ENCODE measurements at places on chromosomes 1 and 21.
A peak's percentile ranks its signal among the peaks of the same experiment; 100 is the strongest.

DNA sequence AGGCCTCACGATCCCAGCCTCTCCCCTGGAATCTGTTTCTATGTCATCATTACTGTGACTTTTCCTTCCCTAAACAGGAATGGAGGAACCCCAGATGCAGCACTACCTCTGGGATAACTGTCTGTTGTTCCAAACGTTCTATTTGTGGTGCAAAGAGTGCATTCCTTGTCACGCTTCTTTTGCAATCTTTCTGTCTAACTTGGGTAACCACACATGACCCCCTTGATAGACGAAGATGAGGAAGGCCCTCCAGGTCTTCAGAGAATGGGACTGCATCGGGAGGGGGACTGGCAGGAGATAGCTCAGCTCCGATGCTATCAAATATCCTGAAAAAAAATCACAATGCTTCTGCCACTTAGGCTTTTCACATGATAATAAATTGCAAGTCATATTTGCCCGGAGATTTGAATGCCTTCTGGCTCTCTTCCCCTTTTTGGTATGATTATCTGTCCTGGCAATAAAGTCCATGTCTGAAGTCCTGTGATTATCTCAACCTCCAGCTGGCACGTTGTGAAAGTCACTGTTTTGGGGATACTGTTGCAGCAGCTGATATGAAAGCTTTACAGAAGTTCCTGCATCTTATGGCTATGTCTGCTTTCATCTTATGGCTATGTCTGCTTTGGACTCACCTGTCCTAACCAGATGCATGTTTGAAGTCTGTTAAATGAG is 148.7 kb upstream of the LMO4 start:
- no peak for DNase-seq

DNA sequence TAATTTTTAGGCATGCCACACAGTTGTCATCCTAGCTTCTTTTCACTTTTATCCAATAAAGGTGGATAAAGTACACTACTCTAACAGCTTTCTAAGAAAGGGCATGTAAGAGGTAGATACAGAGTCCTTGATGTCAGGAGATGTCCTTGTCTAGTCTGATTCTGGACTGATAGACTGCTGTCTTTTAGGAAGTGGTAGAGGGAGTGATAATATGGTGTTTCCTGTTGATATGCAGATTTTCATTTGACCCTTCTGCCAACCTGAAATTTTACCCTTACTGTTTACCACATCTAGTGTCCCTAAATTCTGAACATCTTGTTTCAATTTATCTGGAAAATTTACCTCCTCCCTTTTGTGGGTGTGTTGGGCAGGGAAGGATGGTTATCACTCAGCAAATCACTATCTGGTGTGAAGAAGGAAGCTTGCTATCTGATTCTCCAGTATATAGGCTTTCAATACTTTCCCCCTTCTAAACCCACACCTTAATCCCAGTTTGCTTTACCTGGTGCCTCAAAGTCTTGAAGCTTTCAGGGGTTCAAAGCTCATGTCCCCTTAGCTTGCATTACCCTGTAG is 354.9 kb upstream of the SNX7 start:
- DNase-seq, result no peak

GRCh38 chr1:162722036-162722435 is 68.5 kb upstream of the HSD17B7 start:
- no peak for DNase-seq

DNA sequence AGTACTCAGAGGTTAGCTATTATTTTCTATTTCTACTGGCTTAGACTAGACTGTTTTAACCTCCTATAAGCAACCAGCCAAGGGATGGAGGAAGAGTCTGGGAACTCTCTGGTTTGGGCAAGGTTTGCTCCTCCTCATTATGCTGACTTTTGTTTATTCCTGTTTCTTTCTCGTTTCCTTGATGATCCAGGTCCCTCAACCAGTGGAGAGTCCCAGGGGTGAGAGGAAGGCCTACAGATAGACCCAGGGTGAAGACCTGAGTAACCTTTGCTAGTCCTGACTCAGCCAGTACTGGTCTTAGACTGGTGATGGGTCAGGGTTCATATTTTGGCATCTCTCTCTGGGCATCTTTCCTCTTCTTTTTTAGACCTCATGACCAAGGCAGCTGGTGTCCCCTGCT is 5.4 kb downstream of the TUFT1 start:
- DNase-seq, result no peak

- DNase-seq, result no peak
Observed at GRCh38 chr1:72526926-72527325, 244.6 kb upstream of the NEGR1 start.

GRCh38 chr1:10509809-10510509 is 35.2 kb downstream of the PEX14 start:
- DNase-seq, result no peak

DNA sequence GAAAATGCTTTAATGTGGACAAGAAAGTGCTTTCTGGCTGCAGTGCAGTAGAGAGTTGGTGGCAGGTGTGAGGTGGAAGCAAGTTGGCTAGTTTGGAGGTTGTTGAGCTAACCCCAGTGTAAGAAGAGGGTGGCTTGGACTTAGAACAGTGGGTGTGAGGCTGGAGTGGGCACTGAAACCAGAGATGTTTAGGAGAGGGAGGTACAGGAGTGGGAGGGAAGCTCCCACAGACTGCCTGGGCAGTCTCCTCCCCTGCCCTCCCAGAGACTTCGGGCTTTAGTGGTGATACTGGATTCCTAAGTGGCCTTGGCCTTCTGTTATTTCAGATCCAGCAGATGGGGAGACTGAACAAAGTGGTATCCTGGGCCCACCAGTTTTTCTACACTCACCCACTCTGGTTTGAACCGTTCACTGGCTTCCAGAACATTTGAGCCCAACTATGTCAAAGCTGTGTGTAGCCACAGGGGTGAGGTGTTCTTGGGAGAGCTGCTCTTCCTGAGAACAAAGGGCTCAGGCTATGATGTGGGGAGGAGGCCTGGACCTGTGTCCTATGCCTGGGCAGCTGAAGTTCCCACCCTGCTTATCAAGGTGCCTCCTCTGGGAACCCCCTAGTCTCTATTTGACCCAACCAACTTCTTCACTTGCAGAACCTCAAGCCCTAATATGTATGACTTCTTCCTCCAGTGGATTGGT is 19.9 kb upstream of the CYP4A11 start:
- no peak for DNase-seq

GRCh38 chr1:40782371-40782956 is 1.1 kb upstream of the KCNQ4 start:
- DNase-seq, result no peak

DNA sequence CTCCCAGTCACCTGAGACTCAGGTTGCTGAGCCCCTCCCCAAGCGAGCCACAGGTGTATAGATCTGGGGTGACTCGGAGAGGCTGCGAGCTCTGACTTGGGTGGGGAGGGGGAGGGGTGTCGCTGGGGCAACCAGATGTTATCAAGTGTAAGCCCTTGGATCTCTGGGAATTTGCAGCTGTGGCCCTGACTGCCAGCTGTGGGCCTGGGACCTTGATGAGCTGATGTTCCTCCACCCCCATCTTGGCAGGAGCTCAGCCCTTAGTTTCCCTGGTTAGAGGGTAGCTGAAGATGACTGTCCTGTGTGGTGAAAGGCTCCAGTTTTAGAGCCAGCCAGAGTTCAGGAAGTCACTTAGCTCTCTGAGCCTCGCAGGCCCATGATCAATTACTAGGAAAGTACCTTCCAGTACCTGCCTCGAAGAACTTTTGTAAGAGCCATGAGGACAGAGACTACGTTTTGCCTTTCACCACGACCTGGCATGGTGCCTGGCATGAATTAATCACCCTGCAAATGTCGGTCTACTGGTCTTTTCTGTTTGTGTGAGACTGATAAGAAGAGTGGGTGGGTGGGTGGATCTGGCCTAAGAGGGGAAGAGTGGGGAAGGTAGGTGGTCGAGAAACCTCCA is 55.8 kb downstream of the YARS1 start:
- DNase-seq, result peak; percentile 61

- DNase-seq, result no peak
Observed at GRCh38 chr21:16310176-16310575, 580.4 kb downstream of the USP25 start.

DNA sequence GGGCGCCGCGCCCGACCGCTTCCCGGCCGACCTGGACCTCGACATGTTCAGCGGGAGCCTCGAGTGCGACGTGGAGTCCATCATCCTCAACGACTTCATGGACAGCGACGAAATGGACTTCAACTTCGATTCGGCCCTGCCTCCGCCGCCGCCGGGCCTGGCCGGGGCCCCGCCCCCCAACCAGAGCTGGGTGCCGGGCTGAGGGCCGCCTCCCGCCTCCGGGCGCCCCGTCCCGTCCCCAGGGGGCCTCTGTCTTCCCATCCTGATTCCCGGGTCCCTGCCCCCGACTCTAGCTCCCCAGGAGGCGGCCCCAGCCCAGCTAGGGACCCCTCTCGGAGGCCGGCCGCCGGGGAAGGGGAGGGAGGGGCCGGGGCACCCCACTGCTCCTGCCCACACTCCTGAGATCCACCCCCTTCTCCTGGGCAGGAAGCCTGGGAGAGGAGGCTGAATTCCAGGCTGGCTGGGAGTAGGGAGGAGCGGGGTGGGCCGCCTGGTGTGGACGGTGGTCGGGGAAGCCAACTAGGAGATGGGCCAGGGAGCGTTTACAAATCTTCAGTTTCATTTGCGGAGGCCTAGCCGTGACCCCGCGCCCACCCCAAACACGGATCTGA is 21.4 kb downstream of the FOXO6 start:
- peak; percentile 46 for DNase-seq

DNA sequence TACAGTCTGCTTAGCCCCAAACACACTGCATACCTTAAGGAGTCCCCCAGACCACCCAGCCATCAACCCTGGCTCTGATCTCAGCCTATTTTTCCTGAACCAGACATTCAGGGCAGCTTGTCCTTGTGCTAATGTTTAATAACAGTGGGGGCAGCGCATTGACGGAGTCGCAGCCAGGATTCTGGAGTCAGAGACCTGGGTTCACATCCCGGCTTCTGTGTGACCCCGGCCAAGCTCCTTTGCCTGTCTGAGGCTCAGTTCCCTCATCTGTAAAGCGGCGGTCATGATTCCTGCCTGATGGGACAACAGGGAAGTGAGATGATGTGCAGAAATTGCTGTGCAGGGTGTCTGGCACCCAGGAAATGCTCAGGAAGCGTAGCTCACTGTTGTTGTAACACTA is 63.1 kb downstream of the MATN1 start:
- DNase-seq, result no peak

DNA sequence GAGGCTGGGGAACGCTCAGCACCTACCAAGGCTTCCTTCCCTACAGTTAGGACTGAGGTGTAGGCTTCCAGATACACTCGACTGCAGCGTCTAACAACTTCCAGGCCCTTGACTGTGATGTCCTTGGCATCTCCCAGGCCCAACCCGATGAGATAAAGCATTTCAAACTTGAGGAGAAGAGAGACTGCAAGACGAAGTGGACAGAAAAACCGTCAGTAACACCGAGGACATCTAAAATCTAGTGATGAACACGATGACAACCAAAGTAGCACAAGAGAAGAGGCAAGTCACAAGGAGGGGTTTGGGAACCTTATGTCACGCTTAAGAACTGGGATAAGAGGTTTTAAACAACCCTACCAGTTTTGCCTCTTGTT is 314 bp downstream of the DPH5 start:
- peak; percentile 3 for DNase-seq

DNA sequence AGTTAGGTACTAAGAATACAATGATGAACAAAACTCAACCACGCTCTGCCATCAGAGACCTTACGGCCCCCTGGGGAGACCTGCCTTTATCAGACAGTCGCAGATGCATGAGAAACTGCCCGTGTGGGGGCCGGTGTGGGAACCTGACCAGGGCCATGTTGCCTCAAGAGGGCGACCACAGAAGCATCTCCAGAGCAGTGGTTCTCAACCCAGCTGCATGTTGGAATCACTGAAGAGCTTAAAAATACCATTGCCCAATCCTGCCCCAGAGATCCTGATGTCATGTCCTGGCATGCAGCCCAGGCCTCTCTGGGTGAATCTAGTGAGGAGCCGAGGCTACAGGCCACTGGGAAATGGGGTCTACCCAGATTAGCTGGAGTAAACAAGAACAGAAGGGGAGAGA is 108.7 kb downstream of the PRDM2 start:
- DNase-seq, result no peak

GRCh38 chr1:88877382-88877825 is 14.0 kb downstream of the GTF2B start:
- peak; percentile 28 for DNase-seq

DNA sequence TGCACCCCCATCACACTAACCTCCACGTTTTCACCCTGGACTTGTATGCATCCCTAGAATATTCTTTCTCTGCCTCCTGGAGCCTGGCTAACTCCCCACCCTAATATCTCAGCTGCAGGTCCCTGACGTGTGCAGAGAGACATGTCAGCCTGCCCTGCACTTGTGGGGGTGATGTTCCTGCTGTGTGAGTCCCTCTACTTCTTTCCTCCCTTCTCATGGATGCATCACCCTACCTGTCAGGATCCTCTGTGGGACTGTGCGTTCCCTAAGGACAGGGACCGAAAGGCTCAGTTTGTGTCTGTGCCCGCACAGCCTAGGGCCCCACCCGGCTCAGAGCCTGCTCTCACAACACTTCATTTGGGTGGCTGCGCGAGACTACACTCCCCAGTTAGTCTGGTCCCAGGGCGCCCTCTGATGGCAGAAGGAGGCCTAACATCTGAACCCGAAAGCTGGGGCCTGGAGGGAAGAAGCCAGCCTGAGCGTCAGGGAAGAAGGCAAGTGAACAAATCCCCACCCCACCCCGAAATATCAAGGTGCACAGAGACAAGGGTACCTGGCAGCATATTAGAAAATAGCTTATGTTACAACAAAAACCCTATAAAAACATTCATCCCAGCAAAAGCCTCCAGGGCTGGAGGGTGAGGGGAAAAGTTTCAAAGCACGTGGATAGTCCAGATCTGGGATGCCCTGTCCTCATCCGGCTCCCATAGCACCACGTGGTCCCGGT is 3.7 kb downstream of the CD52 start:
- peak; percentile 46 for DNase-seq

- DNase-seq, result peak; percentile 30
Observed at GRCh38 chr1:156860113-156860627, 495 bp upstream of the NTRK1 start.

- no peak for DNase-seq
Observed at GRCh38 chr1:92366040-92366395, 67.2 kb downstream of the RPAP2 start.

DNA sequence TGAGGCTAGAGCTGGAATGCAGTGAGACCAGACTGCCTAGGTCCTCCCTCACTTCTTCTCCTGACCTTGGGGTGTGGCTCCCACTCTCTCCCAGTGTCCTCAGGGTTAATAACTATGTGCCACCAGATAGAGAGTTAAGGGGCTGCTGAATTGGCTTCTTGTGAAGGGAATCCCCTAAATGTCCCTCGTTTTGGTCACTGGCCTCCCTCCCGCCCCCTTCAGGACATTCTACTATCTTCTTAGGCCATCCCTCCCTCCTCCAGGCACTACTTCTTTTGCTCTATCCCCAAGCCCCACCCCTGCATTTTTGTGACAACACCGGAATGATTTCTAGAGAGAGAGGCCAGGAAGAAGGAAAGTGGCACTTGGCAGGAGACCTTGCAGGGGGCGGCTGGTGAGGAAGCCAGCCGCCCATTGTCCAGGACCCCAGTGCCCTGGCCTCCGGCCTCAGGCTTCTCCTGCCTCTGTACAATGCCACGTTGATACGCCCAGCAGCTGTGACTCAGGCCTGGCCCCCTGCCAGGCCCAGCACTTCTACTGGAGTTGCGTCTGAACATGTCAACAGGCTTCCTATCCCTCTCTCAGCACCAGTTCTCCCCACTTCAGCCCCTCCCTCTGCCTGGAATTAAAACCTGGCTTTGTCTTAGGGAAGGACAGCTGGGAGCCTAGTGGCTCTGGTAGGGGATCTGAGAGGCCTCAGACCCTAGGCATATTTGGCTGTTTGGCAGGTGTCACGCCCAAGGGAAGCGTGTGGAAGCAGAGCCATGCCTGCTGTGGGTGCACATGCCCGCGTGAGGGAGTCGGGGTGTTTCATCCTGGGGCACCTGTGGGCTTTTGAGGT is 9.1 kb downstream of the LMNA start:
- peak; percentile 93 for DNase-seq

Measured in SW480 (cell line).